ENCODE measurements at places on chromosomes 12 and 14.

- DNase-seq, result no peak
These were observed 63.5 kb downstream of the ACACB start for GRCh38 chr12:109179927-109180326.

DNA sequence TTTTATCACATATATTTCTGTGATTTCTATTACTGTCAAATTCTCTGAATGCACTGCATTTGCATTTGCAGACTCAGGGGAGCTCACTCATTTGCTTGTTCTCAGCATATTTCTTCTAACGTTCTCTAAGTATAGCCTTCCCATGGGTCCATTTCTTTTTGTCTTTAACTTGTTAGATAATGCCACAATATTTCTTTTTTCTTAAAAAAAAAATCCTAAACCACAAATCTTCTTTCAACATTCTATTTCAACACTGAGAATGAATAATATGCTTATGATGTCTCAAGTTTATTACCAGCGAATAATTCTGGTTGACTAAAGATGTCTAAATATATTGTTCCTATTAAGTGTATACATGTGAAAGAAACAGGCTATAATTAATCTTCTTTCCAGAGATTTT lies 200.2 kb downstream of the ANO6 start:
- DNase-seq, result no peak

GRCh38 chr12:66684222-66684621 lies 5.3 kb upstream of the GRIP1 start:
- no peak for DNase-seq

- no peak for DNase-seq
These were observed 143.7 kb downstream of the AKAP6 start for GRCh38 chr14:32472512-32473463.

DNA sequence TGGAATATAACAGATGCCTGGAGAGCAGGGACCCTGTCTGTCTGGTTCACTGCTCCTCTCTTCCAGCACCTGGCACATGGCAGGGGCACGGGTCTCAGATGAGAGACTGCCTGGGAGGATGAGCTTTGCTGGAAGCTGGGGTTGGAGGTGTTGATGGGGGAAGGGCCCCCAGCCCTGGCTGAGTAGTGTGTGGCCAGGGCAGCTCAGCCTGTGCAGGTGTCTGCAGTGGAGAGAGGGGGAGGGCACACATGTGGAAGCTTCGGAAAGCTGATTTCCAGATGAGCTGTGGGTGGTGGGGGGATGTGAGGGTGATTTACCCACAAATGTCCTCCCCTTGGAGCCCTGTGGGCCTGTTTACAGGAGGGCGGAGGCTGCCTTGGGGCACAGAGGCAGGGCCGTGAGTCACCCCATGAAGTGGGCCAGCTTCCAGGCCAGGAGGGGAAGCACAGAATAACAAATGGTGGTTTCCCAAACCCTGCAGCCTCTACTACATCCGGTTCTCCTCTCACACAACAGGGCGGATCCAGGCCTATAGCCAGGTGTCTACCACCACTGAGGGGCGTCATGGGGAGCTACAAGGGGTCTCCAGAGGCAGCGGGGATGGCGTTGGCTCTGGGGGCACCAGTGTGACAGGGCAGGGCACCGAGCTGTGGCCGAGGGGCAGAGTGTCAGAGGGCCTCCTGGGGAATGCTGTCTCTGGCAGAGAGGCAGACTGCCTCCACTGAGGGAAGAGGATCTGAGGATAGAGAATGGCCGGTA lies 11.0 kb downstream of the KRT7 start:
- peak; percentile 83 for DNase-seq

- DNase-seq, result no peak
These were observed 44.9 kb downstream of the CAPZA3 start for GRCh38 chr12:18782827-18783226.

- no peak for DNase-seq
These were observed 3.6 kb downstream of the KRT83 start for GRCh38 chr12:52317468-52318052.

DNA sequence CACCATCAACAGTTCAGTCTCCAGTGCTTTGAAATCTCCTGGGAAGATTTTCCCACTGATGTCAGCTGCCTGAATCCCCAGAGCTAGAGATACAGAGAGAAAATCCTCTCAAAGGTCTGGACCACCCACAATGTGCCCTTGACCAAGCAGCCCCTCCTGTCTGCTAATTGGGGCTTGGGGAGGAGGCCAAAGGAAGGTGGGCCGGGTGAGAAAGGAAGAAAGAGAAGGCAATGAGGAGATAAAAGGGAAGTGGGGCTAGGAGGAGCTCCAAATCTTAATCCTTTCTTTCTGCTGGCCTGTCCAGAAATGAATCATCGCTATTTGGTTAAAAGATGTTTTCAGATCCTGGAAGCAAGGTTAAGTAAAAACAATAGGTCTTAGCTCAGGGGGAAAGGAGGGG lies 322.9 kb downstream of the BCL11B start:
- DNase-seq, result no peak

GRCh38 chr14:74299061-74299545 lies 3.6 kb downstream of the ABCD4 start:
- DNase-seq, result no peak

DNA sequence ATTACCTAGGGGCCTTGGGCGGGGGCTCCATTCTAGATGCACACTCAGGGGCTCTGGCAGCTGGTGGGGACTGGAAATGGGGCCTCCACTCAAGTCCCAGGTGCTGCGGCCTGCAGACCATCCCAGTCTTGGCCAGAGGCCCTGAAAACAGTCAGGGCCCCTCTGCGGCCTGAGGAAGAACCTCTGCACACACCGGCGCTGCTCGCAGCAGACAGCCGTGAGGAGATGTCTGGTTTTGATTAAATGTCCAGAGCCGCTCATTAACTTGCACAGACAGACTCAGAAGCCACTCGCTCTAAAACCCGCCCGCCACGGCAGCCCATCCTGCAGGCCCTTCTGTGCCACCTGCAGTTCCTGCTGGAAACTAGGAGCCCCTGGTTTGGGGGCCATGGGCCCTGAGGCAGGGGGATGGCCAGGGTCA lies 36.4 kb upstream of the NCOR2 start:
- no peak for DNase-seq

DNA sequence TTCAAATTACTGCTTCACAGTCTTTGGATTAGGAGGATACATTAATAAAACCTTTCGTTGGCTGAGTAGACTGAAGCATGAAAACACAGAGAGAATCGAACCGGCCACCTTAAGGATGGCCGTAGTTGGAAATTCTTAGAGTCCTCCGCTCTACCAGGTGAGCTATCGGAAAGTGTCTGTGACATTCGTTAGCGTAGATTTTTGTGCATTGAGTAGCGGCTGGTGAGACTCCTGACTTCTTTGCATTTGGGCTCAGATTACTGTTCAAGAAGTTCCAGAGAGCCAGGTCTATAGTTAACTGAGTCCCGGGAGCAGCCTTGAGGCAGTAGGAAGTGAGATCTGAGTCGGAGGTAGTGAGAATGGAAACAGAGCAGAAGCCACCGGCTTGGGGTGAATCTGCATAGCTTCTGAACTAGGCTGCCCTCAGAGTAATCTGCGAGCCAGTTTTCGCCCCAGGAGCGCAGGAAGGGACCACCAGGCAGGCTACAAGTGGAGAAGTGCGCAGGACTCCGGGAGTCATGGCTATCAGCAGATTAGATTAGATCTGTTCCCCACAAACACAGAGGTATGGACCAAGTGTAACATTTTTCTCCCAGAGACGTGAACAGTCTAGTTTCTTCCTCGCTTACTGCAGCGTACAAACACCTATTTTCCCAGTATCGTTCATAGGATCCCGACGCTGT lies 11.0 kb downstream of the OR6S1 start:
- peak; percentile 83 for DNase-seq

- DNase-seq, result no peak
These were observed 110.2 kb downstream of the KIF21A start for GRCh38 chr12:39332661-39333175.

All from activated CD8-positive, alpha-beta memory T cell treated with anti-CD3 and anti-CD28 coated beads, Interleukin-2, amount 50 U/mL, for 48 hours (primary cell).